Activated T-cell treated with anti-CD3 and anti-CD28 coated beads for 1 hour (primary cell): ENCODE measurements at places on chromosomes 6 and 20.

DNA sequence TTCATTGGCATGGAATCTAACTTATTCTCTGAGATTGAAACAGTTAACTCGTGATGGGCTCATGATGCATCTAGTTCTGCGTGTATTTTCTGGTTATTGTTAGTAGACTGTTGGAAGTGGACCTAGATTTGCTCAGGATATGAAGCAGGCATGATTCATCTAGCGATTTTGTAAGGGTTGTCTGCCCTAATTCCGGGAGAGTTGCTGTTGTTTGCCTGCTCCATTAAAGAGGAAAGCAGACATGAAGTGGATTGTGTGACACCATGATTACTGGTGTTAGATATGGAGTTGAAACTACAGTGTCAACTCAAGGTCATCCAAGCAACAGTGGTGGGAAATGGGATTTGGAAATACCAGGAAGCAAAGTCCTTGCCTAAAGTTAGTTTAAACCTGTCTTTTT lies 41.0 kb downstream of the SOX4 start:
- no peak for DNase-seq

- DNase-seq = no peak
These were observed 257.3 kb downstream of the ATXN1 start for GRCh38 chr6:16503970-16504415.

DNA sequence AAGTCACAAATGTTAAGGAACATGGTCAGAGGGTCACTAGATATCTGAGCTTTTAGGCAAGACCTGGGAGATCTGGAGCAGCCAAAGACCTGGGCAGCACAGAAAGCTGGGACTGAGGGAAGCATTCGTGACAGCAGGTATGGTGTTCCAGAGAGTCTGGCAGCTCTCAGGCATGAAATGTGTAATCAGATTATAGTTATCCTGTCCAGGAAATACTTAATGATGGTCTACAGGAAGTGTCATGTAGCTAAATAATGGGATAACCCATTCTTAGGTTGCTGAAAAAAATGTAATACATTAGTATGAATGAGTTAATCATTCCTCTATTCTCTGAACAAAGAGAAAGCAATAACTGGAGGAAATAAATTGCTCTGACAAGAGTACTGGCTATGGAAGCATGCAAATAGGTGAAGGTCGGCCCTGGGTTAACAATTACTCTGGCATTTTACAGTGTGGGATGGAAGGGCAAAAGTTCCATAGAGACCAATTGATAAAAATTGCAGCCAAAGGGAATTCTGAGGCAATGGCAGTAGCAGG lies 740.5 kb downstream of the CBLN4 start:
- no peak for DNase-seq

GRCh38 chr6:92380803-92381601 lies 1038.4 kb downstream of the EPHA7 start:
- DNase-seq = no peak

- no peak for DNase-seq
These were observed 40.0 kb downstream of the KATNA1 start for GRCh38 chr6:149608381-149608982.

GRCh38 chr6:118485601-118486550 lies 62.2 kb upstream of the PLN start:
- DNase-seq = no peak

DNA sequence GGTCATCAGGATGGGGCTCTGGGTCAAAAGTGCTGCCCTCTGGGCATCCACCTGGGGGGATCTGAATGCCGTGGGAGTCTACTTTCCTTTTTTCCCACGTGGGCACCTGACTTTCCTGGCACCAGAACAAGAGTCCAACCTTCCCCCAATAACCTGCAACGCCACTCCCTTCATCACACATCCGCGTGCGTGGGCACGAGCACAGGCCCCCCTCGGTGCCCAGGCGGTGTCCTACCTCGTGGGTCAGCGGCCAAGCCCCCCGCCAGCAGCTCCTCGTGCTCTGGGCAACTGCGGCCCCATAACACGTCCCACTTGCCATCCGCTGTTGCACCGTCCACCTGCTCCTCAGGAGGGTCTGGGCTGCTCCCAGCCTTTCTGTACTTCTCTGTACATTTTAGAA lies 87.0 kb downstream of the YTHDF1 start:
- no peak for DNase-seq

- no peak for DNase-seq
These were observed 154.0 kb downstream of the PRL start for GRCh38 chr6:22142856-22143255.

DNA sequence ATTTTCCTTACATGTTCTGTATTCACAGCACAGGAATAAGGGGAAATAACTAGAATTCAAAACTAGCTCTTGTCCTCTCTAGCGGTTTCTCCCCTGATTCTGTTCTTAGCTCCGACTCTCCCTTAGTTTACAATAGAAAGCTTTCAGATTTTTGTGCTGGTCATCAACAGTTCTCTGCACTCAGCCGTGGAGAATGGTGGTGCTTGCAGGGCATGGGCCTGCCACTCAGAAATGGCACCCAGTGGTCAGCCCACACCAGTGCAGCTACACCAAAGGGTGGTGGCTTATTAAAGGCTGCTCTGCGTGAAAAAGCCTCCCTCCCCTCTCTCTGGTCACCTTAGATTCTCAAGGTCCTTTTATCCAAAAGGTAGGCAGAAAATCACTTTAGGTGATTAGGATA lies 123.5 kb downstream of the SASH1 start:
- no peak for DNase-seq

GRCh38 chr6:45902984-45903383 lies 112.7 kb downstream of the CLIC5 start:
- DNase-seq = no peak

DNA sequence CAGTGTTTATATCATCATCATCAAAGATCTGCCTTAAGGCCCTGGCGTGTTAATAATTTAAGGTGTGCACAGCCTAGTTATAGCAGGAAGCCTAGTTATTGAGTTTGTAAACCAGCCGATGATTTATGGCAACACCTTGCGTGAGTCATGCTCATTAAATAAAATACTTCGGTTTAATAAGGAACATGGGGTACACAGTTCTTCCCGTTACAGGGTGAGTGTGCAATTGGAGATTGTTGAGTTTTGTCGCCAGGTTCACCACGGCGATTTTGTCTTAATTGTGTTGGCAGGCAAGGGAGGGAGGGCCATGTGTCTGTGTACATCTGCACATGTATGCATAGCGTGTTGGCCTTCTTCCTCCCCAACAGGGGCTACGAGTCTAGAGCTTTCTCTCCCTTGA lies 104.0 kb downstream of the TFAP2A start:
- DNase-seq = no peak

- peak; percentile 65 for DNase-seq
These were observed 231.8 kb downstream of the BCKDHB start for GRCh38 chr6:80338201-80338836.

GRCh38 chr6:7301702-7302101 lies 11.3 kb downstream of the SSR1 start:
- no peak for DNase-seq

GRCh38 chr20:39829256-39829655 lies 859.8 kb downstream of the MAFB start:
- no peak for DNase-seq

- DNase-seq = no peak
These were observed 297.8 kb upstream of the BMP2 start for GRCh38 chr20:6469695-6470094.
